Astrocyte (in vitro differentiated cells and primary cell): ENCODE measurements at places on chromosomes 4 and X. TPM values are rescaled to one million over a fixed set of nuclear protein-coding genes. Genes with fewer than 3 reads are reported as not detected.

DNA sequence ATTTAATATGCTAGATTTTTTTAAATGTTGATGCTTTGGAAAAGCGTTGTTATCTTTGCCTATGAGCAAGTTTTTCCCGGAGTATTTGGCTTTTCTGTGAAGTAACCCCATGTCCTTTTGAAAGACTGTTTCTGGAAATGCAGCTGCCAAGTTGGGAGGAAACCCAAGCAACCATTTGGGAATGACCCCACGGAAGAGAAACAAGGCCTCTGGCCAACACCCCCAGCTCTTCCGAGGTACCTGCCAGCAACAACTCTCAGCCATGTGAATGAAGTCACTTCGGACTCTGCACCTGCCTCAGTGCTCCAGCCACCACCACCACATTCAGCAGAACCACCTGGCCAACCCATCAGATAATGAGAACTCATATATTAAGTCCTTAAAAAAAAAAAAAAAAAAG, 36.2 kb upstream of the DHRSX start:
- no peak for DNase-seq

The CLNK gene
- total RNA-seq = not detected in 2 replicates

GRCh38 chr4:176920694-176921093, 128.0 kb upstream of the VEGFC start:
- DNase-seq = peak; percentile 77

DNA sequence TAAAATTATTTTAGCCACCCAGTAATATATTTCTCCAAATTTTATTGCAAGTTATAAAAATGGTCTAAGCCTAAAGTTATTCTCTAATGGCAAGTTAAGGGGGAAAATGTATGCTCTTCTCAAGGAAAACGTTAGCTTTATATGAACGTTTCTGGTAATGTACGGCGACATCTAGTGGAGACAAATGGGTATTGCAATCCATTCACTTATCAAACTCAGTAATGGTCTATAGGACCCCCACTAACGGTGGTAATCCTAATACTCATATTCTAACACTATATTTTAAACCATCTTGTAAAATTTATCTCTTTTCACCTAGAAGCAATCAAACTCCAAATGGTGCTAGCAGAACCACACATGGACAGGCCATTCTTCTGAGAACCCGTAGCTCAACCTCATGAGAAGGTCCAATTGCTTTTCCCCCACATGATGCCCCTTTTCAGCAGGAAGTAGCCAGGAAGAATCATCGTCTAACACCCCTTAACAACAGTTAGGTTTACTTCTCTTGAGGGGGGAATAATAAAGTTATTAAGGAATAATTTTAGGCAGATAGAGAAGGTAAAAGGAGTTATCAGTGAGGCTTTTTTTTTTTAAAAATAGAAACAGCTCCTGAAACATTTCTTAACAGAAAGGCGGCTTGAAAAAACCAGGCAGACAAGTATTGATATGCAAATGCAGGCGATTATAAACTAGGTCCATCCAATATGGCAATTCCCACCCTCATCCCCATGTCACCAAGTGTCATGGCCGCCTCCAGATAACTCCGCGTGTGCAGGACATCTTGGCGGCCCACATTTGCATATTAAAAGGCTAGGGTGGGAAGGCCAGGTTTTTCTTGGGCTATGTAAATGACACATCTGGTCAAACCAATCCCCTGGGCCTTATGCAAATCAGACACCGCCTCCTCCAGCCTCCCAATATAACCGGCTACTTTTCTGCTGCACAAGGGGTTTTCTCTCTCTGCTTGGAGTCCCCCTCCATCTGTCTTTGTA, 35.0 kb downstream of the NUDT11 start:
- peak; percentile 10 for DNase-seq

DNA sequence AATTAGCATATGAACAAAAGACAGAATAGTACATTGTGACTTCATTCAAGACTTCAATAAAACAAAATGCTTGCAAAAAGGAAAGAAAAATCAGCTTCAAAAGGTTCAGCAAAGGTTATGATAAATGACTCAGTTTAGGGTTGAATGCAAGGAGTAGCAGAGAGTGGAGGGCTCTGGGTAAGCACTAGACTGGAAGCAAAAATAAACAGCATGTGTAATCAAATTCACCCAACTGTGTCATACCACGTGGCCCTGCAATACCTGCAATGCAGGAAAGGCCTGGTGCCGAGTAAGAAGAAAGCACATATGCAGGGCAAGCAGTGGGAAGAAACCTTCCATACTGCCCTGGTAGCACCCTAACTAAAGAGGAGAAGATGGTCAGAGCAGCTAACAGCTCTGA, 88.7 kb downstream of the ATP11C start:
- no peak for DNase-seq

The ABHD18 gene
- total RNA-seq = 9.2 and 9.5 TPM in 2 replicates

DNA sequence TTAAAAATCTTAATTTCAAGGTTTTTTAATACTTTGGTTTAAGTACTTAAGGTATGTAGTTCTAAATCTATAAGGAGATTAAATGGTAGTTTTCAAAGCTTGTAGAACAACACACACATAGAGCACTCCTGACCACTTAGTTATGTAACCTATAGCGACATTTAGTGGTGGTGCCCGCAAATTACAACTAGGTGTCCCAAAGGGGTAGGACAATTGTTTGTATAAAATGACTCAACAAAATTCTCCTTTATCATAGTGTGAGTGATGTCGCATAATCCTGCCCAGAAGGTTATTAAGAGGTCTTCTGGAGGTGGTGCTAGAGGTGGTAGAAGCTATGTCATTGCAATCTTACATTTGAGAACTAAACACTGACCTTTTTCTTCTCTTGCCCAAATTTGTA, 373.0 kb upstream of the RASGEF1B start:
- peak; percentile 23 for DNase-seq

- no peak for DNase-seq
Observed at GRCh38 chr4:47598896-47599295, 113.8 kb downstream of the ATP10D start.

GRCh38 chr4:185238215-185238681, 28.9 kb downstream of the SNX25 start:
- DNase-seq = peak; percentile 83

DNA sequence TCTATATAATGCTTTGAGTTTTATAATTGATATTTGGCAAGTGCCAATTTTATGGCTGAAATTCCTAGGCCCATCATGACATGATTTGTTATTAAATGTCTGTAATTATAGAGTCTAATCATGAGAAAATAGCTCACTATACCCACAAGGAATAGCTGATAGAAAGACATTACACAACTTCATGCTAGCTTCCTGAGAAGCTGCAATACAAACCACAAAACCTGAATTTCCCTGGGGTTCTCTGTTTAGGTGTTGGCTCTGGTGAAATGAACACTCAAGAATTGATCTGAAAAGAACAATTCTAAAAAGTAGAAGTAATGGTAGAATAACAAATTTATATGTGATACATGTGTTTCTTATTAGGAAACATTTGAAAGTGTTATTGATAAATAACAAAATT, 169.6 kb downstream of the GASK1B start:
- no peak for DNase-seq

- DNase-seq = peak; percentile 16
Observed at GRCh38 chrX:50613846-50614245, 143.2 kb upstream of the DGKK start.

DNA sequence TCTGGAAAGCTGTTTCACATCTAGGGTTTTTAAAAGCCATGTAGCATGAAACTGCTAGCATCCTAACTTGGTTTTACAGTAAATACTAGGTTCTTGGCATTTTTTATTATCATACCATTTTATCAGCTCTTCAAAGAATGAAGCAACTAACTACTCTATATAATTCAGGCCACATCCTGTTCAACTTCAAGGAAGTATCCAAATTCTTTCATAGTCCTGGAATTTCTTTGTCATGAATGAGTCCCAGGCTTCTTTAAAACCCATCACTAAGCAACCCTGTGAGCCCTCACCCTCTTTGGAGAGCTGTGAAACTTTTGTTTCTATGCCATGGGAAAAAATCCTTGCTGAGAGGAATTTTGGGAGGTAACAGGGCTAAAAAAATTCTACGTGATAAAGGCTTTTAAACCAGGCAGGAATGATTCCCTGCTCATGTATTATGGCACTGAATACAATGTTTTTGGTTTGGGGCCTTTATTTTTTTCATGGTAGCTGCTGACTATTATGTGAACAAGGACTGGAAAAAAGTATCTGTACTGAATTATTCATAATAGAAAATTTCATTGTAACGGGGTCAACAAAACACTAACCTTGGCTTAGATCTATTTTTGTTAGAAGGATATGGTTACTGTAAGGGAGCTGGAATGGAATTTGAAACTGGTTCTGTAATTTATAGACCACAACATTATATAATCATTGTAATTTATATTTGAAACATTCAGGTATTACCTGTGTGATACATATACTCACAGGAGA, 164.9 kb downstream of the DCTD start:
- peak; percentile 94 for DNase-seq

- DNase-seq = no peak
Observed at GRCh38 chr4:119027811-119028210, 107.8 kb upstream of the MYOZ2 start.

DNA sequence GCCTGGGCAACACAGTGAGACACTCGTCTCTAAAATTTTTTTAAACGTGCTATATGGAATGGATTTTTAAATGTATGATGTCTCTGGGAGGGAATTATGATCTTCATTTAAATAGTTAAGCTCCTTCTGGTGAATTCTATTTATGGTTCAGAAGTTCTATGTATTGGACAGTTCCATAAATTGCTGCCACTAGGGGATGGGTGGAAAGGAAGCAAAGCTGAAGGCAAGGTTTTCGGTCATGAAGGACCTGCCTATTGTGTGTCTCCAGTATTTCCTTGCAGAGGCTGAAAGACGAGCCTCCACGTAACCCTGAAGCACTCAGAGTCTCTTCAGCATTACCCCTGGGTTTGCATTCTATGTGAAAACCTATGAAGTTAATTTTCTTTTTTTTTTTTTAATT, 451.5 kb upstream of the FAT1 start:
- no peak for DNase-seq

GRCh38 chr4:2415881-2416563, 2.4 kb downstream of the ZFYVE28 start:
- DNase-seq = no peak

GRCh38 chr4:165190591-165191347, 16.6 kb upstream of the KLHL2 start:
- DNase-seq = no peak

- no peak for DNase-seq
Observed at GRCh38 chrX:11464836-11465463, 171.7 kb downstream of the AMELX start.

DNA sequence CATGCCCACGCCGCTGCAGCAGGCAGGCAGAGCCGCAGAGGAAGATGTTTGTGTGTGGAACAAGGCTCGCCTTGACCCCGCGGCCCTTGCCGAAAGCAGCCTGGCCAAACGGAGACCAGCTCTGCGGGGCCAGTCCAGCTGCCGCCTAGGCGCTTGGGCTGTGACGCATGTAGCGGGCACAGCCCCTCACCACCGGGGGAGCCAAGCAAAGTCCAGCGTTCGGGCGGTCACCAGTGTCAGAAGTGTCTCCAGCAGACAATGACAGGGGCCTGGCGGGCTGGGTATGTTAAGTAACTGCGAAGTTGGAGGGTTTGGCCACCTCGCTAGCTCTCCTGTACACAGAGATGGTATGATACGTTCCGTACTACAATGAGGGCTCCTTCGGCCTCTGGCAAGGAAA, 1.3 kb downstream of the AMER1 start:
- DNase-seq = no peak

The SUPT20HL2 gene
- not detected in 2 replicates for total RNA-seq
